ENCODE measurements at places on chromosomes 5 and 9.

- no peak for DNase-seq
These were observed 11.7 kb downstream of the CD74 start for GRCh38 chr5:150401076-150401375.

DNA sequence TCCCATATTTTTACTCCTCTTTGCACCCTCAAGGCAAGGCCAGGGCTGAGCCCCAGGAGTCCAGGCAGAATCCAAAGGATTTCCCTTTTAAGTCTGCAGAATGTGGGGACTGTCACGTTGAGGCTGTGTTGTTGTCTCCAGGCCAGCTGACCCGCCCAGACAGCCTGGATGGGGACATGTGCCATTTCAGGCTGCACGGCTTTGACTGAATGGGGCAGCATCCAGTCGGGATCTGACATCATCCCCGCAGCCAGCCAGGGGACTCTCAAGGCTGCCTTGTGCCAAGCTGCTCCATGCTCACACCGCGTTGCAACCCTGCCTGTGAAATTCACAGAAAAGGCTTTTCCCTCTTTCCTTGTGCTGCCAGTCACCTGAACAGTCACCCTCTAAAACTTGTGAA, 2.2 kb upstream of the ZNF366 start:
- peak; percentile 75 for DNase-seq

GRCh38 chr5:149144637-149145036, 3.3 kb downstream of the ABLIM3 start:
- no peak for DNase-seq

GRCh38 chr5:153084511-153084910, 406.0 kb upstream of the GRIA1 start:
- DNase-seq, result no peak

DNA sequence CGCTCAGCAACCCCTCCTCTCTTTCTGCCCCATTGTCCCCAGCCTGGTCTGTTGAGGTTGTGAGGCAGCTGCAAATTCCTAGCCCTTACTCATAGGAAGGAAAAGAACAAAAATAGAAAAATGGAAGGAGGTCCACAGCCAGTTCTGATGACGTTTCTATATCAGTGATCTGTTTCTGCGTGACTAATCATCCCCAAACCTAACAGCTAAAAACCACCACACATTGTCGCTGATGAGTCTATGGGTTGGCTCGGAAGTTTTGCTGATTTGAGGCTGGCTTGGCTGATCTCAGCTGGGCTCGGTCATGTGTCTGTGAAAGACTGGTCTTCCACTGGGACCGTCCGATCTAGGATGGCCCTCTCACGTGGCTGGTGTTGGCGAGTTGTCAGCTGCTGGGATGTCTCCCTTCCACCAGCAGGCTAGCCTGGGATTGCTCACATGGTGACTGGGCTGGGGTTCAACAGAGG, 200.6 kb upstream of the ZNF618 start:
- DNase-seq, result peak; percentile 58

GRCh38 chr5:131747180-131748105, 49.4 kb downstream of the FNIP1 start:
- DNase-seq, result no peak

- DNase-seq, result no peak
These were observed 8.3 kb upstream of the PTBP3 start for GRCh38 chr9:112341730-112342129.

- no peak for DNase-seq
These were observed 64.7 kb downstream of the ERMP1 start for GRCh38 chr9:5767968-5768932.

DNA sequence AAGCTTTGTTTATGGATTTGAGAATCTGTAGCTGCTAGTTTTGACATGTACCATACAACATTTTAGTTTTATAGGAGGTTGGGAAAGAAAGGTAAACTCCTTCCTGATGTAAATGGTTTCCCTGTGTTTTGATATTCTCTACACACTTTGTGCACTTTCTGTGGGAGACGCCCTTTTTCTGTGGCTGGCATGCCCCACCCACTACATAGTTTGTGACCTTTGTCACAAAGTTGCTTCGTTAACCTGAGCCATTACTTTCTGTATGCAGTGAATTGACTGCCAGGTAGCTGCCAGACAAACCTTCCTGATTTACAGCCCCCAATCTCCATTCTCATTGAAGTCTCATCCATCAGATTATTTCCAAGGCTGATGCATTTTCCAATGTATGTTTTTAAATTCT, 90.6 kb downstream of the NLN start:
- DNase-seq, result no peak

DNA sequence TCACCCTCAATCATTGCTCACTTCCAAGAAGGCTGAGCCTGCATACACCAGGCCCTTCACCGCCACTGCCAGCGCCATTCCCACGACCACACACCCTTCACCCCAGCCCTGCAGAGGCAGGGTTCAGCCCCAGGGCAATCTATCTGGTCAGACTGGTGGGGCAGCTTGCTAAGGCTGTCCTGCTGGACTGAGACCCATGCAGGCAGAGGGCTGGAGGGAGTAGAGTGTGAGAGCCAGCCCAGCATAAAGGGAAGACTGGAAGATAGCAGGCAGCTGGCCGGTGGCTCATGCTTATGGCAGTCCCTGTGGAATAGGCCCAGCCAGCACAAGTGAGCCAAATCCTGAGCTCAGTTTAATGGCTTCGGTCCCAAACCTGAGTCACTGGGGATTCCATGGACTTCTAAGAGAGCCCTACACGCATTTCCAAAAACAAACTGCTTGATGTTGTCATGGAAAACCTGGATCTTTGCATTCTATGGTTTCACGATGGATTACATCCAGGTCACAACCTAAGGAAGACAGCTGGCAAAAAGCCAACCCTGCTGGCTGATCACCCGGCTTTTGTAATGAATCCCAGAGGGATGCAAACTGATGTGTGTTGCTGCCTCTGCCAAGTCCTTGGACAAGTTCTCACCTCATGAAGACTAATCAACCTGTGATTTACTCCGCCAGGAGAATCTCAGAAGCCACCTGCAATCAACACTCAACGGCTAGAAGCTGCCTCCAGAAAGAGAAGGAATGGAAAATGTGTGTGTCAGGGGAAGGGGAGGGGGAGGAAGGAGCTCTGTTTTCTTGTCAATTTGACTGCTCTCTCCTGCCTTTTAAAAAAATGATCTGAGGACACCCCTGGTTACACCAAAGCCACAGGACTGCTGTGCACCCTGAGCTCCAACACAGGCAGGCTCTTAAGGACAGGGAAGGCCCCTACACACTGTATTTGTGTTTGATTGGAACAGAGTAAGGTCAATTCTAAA, 143.6 kb downstream of the LHFPL2 start:
- peak; percentile 80 for DNase-seq

Data from heart right ventricle (tissue), 16 donors.